ENCODE measurements at places on chromosomes 6 and 20. TPM values are rescaled to one million over a fixed set of nuclear protein-coding genes. Genes with fewer than 3 reads are reported as not detected.

- no peak for DNase-seq
These were observed 205.6 kb downstream of the ALDH8A1 start for GRCh38 chr6:134744301-134744700.

DNA sequence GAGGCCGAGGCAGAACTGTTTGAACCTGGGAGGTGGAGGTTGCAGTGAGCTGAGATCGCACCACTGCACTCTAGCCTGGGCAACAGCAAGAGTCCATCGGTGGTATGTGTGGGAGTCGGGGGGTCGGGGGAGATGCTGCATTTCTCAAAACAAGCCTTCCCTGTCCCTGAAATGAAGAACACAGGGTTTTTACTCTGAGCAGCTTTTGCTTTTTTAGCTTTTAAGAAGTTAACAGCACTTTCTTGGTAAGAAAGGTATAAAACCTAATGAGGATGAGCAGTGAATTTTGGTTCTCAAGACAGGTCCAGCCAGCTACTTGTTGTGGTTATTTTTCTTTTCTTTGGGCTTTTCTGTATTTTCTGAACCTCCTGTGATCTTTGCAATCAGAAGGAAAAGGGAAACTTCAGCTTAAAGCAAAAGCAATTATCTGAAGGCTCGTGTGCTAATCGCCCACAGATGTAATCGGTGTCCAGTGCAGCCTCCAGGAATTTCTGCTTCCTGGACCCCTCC lies 3.7 kb downstream of the RPL10A start:
- DNase-seq: no peak

Gene FAM83D
- 0.67 TPM for polyA plus RNA-seq

Gene RAMACL
- 0.20 TPM for polyA plus RNA-seq

Gene C6orf132
- polyA plus RNA-seq: 1.8 TPM

DNA sequence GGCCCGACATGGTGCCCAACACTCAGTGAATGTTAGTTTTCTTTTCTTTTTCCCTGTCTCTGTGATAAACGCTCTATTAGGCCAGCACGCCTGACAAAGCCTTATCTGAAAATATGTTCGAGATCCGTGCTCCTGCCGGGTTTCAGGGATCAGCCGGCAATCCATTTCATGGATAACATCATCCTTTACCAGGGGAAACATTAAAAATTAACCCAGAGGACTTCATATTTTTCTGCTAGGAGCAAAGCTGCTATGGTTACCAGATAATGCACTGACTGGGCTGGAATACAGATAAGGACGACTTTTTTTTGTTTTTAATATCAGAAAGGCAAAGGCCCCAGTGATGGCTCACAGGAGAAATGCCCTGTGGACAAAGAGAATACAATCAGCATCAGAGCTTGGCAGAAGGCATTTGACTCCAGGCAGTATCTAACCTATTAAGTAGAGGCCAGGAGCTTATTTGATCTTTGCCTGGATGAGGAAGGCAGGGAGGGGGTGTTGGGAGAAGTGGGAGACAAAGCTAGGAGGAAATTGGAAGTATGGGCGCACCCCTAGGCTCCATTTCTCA lies 482.0 kb upstream of the CHD6 start:
- no peak for DNase-seq

DNA sequence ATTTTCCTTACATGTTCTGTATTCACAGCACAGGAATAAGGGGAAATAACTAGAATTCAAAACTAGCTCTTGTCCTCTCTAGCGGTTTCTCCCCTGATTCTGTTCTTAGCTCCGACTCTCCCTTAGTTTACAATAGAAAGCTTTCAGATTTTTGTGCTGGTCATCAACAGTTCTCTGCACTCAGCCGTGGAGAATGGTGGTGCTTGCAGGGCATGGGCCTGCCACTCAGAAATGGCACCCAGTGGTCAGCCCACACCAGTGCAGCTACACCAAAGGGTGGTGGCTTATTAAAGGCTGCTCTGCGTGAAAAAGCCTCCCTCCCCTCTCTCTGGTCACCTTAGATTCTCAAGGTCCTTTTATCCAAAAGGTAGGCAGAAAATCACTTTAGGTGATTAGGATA lies 123.5 kb downstream of the SASH1 start:
- DNase-seq: no peak

Gene COL9A1
- 0.51 TPM for polyA plus RNA-seq

- DNase-seq: no peak
These were observed 108.5 kb upstream of the NHSL1 start for GRCh38 chr6:138607478-138608433.

Gene TOMM34
- 21.2 TPM for polyA plus RNA-seq

DNA sequence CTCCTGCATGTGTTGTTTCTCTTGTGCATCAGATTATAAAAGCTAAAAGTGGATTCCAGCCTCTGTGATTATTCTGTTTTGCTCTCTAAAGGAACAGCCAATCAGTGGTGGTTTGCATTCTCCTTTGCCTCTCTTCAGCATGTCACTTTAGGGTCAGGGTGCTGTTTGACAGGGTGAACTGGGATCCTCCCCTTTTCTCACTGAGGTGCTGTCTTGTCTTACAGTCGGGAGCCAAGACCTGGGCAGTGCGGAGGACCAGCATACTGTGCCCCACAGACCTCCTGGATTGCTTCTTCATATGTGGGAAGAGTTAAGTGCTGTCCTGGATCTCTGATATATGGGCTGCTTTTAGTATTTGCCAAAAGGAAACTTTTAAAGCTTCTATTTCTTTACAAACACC lies 15.2 kb upstream of the CST2 start:
- DNase-seq: no peak

DNA sequence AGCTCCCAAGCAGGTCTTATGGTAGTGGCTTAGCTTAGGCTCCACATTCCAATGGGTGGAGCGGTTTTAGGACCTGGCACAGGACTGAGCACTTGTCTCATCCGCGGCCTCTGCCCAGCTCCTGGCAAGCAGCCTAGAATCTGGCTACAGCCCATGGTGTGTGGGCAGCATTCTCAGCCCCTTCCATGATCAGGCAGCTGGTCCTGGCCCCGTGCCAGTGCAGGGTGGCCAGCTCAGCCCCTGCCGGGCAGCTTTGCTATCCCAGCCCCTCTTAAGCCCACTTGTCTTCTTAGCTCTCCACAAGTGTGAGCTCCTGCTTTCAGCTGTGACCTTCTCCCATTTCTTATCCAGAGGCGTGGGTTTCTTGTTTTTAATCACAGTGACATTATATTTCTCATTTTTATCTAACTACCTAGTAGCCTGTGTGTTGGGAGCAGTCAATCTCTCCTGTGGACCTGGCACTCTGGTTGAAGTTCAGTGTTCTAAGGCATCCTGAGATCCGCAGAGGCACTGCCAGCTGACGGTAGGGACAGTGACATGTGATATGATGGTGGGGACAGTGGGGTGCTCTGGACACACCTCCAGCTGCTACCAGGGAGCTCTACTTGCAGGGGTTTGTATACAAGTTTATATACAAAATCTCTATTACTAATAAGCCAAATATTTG lies 119.9 kb upstream of the PRND start:
- peak; percentile 76 for DNase-seq

Gene CLPSL1
- polyA plus RNA-seq: not detected

- DNase-seq: no peak
These were observed 96.8 kb upstream of the GJE1 start for GRCh38 chr6:142035890-142036289.

DNA sequence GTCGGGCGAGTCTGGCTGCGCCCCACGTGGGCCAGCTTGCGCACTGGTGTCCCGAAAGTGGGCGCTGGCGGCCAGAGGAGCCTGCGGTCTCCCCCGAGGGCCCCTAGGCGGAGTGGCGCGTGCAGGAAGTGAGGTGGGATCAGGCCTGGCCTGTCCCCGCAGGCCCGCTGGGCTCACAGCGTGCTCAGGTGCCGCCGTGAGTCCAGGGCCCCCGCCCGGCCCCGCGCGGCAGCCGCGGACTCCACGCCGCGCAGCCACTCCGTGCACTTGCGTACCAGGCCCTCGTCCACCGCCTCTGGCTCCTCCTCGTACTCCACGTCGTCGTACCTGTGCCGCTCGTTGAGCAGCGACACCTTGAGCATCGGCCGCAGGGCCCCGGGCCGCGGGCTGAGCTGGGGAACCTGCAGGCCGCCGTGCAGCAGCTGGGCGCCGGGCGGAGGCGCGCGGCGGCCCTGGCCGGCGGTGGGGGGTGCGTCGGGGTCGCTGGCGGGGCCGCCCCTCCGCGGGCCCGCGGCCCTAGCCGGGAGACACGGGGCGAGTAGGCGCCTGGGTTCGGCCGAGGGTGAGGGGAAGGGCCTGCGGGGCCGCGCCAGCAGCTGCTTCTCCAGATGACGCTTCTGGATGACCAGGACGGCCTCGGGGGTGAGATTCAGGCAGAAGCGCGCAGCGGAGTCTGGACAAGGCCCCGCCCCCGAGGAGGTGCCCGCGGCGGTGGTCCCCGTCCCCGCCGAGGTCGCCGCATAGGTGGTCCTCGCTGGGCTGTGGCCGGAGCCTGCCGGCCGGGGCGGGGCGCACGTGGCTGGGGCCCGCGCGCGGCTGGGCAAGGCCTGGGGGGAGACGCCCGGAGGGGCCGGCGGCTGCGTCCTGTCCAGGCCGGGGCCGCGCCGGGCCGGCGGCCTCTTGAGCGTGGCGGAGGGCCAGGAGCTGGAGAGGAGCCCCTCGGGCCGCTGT lies 835 bp downstream of the PRR18 start:
- DNase-seq: no peak

Gene PRPH2
- 0.51 TPM for polyA plus RNA-seq

Gene ACTL10
- polyA plus RNA-seq: 1.2 TPM

DNA sequence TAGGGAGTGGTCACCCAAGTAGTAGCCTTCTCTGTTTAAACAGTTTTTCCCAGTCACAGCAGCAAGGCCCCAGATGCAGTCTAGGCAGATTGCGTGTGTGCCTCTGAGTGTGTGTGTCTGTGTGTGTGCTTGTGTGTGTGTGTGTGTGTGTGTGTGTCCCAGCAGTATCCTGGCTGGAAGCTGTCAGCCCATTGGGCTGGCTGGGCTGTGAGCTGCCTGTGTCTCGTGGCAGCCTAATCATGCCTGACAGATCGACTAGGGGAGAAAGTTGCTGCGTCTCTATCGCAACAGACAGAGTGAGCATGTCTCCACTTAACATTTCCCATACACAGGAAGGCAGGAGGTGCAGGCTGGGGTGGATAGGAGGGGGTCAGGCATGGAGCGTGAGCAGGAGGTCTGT lies 42.9 kb upstream of the LRFN2 start:
- DNase-seq: no peak

GRCh38 chr20:22698259-22698842 lies 114.0 kb upstream of the FOXA2 start:
- DNase-seq: no peak

Gene CALHM6
- 2.6 TPM for polyA plus RNA-seq

DNA sequence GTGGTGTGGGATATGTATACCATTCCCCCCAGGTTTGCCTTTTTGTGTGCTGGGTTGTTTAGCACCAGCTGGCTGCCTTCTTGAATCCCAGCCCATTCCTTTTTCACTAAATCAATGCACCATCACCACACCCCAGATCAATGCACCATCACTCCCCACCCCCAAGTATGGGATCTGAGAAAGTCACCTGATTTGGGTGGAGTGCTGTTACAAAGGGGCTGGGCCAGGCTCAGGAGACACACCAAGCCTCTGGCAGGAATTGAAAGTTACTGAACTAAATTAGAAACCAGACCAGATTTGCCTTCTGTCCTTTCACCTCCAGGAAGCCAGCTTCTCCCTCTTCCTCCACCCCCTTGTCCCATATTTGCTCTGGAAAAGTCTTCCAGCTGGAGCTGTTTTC lies 19.6 kb upstream of the PKHD1 start:
- DNase-seq: no peak

DNA sequence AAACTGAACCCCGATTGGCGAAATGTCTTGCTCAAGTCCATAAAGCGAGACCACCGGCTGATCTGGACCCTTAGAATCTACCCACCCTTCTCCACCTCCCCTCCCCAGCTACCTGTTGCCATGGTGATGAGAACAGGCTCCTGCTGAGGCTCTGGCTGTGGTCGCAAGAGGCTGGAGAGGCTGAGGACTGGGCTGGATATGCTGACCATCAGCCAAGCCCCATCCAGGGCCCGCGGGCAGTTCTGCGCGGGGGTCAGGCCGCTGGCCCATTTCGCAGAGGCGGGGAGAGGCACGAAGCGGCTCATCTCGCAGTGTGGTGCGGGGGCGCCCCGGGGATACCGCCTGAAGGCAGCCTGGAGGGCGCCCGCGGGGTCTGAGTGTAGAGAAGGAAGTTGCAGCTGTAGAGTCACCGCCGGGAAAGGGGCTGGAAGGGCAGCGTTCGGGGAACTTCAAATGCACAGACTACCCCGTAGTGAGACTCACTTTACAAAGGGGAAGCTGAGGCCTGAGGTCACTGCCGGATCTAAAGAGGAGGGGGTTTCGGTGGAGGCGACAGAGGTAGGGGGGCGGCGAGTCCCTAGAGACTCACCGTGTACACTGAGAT lies 671 bp downstream of the TAPBP start:
- peak; percentile 58 for DNase-seq
